HS-27A (cell line): ENCODE measurements at places on chromosomes 5 and 9.

- DNase-seq, result no peak
These were observed 403.5 kb downstream of the ZSWIM6 start for GRCh38 chr5:61735531-61735930.

DNA sequence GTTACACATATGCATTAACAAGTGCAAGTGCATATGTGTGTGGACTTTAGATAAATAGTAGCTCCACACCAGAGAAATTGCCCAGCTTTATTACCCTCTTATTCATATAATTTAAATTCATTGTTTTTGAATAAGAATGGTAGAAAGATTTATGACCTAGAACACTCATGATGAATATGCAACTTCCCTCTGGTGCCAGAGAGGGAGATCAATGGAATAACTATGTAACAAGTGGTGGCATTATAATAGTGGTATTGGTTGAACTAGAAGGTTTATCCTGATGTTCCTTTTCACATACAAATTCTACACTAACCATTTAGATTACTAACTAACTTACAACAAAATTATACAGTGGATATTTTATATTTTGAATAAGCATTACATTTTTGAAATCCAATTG lies 607.4 kb downstream of the CDH12 start:
- DNase-seq, result no peak

DNA sequence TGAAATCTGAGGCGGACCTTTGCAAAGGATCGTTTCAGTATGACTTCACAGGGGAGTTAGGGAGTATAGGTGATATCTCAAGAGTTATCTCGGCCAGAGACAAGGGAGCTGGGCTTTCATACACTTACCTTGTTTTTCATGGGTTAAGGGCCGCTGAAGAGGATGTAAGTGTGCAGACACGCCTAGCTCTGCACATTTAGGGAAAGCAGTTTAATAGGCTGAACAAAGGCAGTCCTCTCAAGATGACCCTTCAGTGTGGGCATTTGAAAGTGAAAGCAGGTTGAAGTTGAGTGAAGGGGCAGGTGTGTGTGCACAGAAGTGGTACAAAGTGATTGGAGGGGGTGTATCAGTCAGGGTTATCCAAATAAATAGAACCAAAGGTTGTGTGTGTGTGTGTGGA lies 33.1 kb upstream of the PRXL2C start:
- DNase-seq, result no peak

- DNase-seq, result no peak
These were observed 4.1 kb downstream of the BICD2 start for GRCh38 chr9:92760494-92760893.

- no peak for DNase-seq
These were observed 23.2 kb upstream of the TBC1D9B start for GRCh38 chr5:179930788-179931473.
